ENCODE measurements at places on chromosomes 12 and 14.

DNA sequence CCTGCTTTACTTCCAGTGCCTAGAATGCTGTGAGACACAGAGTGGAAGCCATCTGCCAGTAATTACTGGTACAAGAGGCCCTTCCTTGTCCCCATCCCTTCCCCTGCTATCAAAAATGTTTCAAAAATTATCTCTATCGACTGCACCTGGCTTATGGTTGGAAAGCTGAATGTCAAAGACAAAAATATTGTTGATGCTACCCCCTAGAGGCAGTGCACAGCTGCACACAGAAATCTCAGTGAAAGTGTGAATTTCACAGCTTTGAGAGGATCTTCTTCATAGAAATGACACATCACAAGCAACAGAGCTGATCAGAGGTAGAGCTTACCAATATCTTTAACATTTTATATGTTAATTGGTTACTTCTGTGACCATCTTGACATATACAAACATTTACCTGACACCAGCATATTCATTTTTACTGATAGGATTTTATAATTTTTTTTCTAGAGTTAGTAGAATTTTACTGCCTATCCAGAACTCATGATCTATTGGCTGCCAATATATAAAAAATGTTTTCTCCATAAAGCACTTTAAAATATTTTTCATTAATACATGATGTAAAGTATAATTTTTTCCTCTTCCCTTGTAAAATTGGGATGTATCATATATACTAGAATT lies 138.0 kb downstream of the AACS start:
- DNase-seq = no peak

DNA sequence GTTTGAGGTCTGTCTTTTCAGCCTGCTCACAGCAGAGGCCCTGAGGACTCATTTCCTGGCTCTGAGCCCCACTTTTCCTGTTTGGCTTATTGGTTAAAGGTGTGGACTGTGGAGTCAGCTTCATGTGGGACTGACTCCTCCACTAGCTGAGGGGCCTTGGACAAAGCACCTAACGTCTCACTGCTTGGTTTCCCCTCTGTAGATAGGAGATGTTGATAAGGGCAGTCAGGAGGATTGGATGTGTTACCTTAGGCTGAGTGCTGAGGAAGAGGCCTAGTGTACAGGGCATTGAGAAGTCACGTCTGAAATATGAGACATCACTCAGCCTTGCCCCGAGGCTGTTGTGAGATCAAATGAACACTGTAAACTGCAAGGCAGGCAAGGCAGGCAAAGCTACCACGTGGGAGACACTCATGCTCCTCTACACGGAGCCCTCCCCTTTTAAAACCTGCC lies 27.1 kb upstream of the TCL1A start:
- no peak for DNase-seq

DNA sequence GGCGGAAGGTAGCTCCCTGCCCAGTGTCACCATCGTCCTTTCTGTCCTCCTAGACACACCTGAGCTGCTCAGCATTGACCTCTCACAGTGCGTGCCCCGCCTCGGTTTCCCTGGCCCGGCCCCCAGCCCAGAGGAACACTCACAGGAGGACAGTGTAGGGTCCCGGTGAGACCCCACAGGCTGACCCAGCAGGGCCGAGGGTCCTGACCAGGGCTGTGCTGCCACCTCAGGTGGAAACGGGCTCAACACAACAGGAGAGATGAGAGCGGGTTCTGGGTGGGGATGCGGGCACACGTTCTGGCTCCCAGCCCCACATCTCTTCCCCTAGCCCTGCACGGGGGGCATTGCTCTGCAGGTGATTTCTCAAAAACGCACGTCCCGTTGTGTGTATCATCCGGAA lies 98.1 kb downstream of the PIWIL1 start:
- no peak for DNase-seq

DNA sequence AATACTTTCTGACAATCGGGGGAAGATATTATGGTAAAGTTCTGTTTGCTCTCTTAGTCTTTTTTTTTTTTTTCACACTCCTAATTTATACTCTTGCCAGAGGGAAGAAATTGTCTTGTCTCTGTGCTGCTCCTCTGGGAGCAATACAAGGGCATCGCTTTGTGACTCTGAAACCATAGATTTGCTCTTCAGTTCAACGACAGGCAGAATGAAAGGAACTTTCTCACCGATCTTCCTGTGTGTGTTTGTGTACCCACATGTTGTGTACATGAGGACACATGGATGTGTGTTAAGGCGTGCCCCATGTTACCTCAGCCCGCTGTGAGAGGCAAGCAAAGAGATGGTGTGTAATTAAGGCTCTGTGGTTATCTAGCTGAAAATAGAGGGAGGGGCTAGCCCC lies 457.6 kb downstream of the EGLN3 start:
- no peak for DNase-seq

GRCh38 chr12:93824514-93825500 lies 147.6 kb downstream of the CRADD start:
- no peak for DNase-seq

- no peak for DNase-seq
These were observed 48.0 kb downstream of the DRAM1 start for GRCh38 chr12:101925361-101925760.

GRCh38 chr12:97941686-97942354 lies 479.2 kb downstream of the RMST start:
- DNase-seq = no peak

DNA sequence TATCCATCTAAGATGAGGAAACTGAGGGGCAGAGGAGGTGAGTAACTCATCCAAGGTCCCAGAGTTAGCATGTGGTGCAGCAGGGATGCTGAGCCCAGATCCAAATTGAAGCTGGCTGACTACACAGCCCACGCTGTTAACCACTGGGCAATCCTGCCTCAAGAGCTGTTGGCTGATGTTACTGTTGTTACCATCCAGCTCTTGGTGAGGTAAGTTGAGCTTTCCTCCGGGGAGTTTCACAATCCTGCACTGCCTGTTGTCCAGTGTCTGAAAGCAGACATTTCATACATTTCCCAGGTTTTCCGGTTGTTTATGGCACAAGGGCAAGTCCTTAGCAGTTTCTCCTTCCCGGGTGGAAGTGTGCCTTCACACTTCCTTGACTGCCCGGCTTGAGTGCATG lies 14.5 kb downstream of the CYP46A1 start:
- no peak for DNase-seq

DNA sequence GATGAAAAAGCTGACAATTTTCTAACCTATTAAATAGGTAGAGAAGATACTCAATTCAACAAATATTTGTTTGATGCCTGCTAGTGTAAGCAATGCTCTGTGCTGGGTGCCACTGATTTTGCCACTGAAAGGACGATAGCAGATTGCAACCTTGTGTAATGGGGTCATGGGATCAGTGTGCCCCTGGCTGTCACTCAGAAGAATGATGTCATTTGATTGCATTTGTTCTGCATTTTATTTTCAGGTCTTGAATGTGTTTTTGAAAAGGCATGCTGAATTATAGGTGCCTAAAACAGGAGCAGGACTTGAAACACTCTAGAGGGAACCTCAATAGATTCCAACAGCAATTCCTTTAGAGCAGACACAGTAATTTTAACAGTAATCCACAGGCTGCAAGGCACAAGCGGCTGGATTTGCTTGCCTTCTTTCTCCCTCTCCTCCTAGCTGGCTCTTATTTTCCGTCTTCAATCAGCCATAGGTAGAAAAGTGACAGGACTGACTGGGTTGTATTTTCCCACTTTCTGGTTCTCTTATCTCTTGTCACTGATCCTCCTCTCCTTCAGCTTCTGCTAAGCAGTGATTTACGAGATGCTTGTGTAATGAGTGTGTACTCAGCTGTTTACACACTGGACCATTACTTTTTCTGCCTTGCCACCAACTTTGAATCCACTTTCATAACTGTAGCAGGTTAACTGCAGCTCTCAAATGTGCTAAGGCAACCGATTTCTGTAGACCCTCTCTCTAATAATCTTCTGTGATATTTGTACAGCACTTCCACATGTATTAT lies 4.1 kb downstream of the PLXNC1 start:
- no peak for DNase-seq

DNA sequence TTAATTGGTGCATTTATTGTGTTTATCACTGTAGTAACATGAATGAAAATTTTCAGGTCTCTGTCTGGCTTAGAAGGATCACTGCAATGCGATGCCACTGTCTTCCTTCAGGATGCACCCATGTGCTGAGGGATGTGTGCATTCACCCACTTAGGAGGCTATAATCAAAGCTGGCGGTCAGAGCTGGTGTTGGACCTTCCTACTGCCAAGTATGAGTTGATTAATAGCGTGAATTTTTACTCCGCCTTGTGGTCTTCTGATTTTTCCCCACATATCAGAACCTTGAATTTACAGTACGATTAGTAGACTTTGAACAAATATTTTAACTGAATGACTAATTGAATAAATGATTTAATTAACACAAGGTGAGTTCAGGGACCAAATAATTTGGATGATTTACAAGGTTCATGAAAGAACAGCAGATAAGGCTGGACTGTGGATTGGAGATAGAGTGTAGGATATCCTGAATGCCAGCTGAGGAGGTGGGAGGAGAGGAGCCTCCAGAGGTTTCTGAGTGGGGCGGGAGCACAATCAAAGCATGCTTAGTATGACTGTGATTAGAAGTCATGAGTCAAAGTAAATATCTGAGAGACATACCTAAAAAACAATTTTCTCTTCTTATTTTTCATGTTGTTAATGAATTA lies 50.1 kb downstream of the RERG start:
- no peak for DNase-seq

DNA sequence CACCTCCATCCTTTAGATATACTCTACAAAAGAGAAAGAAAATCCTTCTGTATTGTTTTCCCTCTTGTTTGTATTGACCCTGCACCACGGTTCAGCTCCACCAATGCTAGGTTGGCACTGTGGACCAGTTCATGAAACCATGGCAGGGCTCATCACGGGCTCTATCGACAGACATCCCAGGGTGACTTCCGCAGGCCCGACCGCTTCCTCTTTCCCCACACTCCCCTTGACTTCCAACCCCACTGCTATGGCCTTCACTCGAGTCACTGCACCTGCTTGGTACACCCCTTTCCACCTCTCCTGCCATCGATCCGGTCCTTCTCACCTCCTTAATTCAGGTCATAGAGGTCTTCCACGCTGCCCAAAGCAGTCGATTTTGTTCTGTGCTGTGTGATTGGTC lies 21.2 kb upstream of the AKAP5 start:
- DNase-seq = no peak

DNA sequence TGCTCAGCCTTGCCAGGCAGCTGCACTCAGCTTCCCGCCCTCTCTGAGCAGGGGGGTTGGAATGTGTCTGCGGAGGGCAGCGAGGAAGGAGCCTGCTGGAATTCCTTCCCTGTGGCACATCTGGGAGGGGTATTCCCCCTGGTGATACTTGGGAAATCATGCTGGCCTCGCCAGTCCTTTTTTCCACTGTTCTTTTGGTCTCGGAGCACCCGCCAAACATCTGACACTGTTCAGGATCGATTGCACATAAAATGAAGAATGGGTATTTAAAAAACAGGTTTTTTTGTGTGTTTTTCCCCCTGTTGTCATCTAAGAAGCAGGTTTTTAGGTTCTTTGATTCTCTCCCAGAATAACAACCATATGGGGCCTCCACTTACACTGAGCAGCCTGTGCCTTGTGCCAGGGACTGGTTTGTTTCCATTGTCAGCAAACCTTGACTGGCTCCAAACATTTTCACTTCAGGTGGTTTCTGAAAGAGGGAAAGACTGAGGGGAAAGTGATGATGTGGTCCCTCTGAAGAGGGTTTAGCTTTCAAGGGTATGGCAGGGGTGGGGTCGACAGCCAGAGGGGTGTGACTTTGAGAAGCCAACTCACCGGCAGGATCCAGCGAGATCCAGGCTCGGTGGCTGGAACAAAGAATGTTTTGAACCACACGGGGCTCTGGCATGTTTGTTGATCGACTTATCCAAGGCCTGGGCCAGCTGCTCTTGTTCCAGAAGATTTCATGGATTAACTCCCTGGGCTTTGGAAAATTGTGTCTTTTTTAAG lies 215.1 kb downstream of the CACNA1C start:
- no peak for DNase-seq

GRCh38 chr12:76587428-76588178 lies 28.0 kb upstream of the OSBPL8 start:
- no peak for DNase-seq

DNA sequence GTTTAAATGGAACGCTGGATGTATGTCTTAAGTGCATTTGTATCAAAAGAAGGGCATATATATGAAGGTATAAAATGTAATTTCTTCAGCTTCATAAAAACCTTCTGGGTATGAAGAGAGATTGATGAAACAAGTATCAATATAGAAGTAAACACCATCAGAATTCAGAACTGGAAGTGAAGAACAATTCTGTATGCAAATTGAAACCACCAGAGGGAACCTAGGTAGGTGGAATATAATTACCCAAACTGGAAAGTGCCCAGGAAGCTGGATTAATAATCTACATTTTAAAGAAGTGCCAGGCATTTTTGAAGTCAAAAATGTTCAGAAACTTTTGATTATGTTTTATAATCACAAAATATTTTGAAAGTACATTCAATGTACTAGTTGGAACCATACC lies 336.2 kb upstream of the GARIN6 start:
- DNase-seq = no peak

GRCh38 chr14:58765843-58766242 lies 128.1 kb downstream of the DACT1 start:
- no peak for DNase-seq

- no peak for DNase-seq
These were observed 23.2 kb upstream of the MTHFD1 start for GRCh38 chr14:64364907-64365306.

DNA sequence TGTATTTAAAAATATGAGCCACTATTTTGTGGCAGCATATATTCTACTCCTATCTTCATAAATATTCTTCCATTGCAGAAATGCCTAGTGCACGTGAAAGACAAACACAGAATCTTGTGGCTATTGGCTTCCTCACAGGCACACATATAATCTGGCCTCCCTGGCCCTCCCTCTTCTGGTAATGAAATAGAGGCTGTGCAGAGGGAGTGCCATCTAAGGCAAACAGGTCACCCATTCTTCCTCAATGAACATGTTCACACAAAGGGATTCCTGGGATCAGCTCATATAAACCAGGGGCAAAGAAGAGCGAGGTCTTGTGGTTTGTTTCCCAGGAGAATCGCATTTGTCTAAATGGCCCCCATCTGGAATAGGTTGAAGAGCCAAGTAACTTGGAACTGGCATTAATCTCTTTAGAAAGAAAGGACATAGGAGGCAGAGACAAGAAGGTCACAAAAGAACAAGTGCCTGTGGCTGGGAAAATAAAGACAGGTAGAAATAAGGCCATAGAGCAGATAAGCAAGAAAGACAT lies 171.6 kb upstream of the PTPRQ start:
- DNase-seq = no peak

DNA sequence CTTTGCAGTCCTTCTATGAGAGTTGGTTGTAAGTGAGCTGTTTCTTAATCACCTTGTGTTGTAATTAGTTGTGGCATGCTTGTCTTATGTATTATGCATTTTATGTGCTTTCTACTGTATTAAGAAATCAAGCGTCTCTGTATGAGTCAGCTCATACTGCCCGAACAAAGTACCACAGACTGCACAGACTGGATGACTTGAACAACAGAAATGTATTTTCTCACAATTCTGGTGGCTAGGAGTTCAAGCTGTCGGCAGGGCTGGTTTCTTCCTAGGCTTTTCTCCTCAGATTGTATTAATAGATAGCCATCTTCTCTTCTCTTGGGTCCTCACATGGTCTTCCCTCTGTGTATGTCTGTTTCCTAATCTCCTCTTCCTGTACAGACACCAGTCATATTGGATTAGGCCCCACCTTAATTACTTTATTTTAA lies 77.7 kb downstream of the FLRT2 start:
- no peak for DNase-seq

GRCh38 chr12:100520048-100520769 lies 46.5 kb downstream of the NR1H4 start:
- no peak for DNase-seq

GRCh38 chr12:11998944-11999315 lies 71.8 kb upstream of the BCL2L14 start:
- no peak for DNase-seq

All from GM12892 (cell line).